ENCODE measurements at places on chromosomes 3 and 15.

- no peak for DNase-seq
These were observed 181.7 kb upstream of the ANKRD28 start for GRCh38 chr3:15979495-15979894.

- no peak for DNase-seq
These were observed 125.8 kb downstream of the LPP start for GRCh38 chr3:188279502-188280335.

GRCh38 chr15:86403221-86403620 is 323.6 kb downstream of the AGBL1 start:
- no peak for DNase-seq

- DNase-seq = no peak
These were observed 161.0 kb upstream of the CTDSPL start for GRCh38 chr3:37700466-37701248.

DNA sequence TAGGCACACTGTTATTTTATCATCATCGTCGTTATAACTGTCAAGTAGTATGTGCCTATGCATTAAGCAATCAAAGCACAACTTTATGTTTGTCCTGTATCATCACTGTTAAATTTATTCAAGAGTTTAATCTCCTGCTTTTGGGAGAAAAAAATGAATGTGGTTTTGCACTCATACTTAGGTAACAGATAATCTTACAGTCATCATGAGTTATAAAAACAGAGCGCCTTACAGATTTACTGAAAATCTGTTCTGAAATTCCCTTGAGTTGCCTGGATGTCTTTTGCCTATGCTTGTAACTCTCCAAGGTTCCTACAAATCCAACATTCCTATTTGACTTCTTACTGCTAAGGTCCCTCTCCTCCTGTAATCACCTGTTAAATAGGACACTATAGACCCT is 307.3 kb downstream of the ZIC4 start:
- DNase-seq = no peak

DNA sequence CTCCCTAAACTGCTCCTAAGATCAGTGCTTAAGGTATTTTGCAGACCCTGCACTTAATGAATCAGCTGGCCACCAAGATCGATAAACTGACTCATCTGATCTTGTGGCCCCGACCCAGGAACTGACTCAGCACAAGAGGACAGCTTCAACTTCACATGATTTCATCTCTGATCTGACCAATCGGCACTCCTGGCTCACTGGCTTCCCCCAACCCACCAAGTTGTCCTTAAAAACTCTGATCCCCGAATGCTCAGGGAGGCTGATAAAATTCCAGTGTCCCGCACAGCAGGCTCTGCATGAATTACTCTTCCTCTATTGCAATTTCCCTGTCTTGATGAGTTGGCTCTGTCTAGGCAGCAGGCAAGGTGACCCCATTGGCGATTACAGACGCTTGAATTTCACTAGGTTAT is 13.5 kb downstream of the HTR3E start:
- no peak for DNase-seq

- no peak for DNase-seq
These were observed 30.3 kb upstream of the SETD2 start for GRCh38 chr3:47193871-47194859.

GRCh38 chr3:17162116-17162515 is 277.4 kb downstream of the PLCL2 start:
- DNase-seq = no peak

- DNase-seq = peak; percentile 92
These were observed 11.9 kb downstream of the RASA2 start for GRCh38 chr3:141498598-141499223.

- no peak for DNase-seq
These were observed 4.0 kb upstream of the SEMA3F start for GRCh38 chr3:50150863-50151686.

DNA sequence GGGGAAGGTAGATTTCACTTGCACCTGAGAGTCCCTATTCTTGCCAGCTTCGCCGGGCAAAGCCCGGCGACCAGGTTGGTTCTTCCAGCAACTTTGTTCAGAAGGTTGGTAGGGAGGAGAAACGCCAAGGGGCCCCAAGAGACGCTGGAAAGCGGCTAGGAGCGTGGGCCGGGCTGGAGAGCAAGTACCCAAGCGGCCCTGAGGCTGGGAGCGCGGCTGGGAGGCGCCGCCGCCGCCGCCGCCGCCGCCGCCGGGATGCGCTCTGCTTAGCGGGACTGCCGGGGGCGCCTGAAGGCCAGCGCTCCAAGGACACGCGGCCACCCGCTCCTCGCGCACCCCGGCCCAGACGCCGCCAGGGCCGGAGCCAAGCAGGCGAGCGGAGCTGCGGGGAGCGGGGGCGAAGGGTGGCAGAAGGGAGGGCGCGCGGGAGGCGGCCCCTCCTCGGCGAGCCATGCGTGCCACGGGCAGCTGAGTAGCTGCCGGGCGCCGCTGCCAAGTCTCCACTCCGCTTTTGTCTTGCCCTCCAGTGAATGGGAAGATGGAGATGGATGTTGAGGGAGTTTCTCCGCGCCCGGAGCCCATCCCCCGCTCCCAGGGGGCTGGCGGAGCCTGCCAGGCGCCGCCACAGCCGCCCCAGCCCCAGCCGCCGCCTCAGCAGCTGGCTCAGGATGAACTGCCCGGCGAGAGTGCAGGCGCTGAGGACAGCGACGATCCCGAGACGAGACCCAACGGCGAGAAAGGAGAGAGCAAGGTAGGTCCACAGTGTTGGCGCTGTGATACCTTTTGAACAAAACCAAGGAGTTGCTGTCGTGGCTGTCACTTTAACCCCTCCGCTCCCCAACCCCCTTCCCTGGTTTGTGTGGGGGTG is 227.4 kb upstream of the AZI2 start:
- DNase-seq = no peak

- no peak for DNase-seq
These were observed 94.7 kb downstream of the SSR3 start for GRCh38 chr3:156460206-156460611.

DNA sequence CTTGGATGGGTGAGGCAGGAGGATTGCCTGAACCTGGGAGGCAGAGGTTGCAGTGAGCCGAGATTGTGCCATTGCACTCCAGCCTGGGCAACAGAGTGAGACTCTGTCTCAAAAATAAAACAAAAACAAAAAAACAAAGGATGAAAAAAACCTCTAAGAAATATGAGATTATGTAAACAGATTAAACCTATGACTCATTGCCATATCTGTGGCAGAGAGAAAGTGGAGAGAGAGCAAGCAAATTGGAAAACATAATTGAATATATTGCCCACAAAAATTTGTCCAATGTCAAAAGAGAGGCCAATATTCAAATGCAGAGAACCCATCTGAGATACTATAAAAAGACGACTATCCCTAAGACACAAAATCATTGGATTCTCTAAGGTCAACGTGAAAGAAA is 1106.0 kb downstream of the OTOL1 start:
- DNase-seq = no peak

DNA sequence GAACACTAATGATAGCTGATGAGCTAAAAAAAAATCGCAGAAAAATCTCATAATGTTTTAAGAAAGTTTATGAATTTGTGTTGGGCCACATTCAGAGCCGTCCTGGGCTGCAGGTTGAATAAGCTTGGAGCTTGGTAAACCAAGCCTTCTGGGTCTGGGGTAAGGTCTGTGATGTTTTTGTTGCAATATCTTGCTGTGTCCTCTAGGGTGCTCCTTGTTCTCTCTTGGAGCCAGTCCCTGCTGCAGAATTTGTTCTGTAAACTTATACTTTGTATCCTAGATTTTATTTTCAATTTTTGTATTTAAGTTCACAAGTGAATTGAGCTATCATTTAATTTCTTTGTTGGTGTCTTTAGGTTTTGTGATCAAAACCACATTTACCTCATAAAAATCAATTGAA is 143.7 kb downstream of the NR1D2 start:
- no peak for DNase-seq

GRCh38 chr3:177530908-177531307 is 333.6 kb upstream of the TBL1XR1 start:
- no peak for DNase-seq

DNA sequence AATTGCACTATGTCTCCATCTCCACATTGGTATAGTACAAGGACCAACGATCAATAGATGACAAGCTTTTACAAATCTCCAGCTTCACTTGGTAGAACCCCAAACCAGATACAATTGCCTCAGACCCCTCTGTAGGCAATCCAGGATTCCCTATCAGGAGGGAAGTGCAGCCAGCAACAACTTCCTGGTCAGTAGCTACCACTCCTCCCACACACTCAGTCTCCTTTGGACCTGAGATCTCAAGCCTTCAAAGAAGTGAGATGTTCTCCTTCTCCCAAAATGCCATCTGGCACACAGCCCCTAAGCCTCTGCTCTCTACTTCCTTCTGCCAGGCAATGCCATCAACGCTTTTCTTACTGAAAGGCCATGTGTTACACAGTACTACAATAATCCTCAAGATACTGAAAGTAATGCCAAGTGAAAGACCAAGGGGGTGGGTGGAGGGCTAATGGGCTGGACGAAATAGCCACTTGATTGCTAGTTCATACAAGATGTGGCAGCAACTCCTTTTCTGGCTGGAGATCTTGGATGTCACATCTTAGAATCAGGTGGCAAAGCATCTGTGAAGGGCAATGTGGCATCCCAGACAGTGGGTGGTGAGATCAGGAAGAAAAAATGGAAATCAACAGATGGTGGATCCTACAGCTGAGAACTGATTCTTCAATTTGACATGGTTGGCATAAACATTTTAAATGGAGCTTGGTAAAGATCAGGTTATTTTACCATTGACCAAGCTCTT is 75.3 kb upstream of the ACP3 start:
- no peak for DNase-seq

DNA sequence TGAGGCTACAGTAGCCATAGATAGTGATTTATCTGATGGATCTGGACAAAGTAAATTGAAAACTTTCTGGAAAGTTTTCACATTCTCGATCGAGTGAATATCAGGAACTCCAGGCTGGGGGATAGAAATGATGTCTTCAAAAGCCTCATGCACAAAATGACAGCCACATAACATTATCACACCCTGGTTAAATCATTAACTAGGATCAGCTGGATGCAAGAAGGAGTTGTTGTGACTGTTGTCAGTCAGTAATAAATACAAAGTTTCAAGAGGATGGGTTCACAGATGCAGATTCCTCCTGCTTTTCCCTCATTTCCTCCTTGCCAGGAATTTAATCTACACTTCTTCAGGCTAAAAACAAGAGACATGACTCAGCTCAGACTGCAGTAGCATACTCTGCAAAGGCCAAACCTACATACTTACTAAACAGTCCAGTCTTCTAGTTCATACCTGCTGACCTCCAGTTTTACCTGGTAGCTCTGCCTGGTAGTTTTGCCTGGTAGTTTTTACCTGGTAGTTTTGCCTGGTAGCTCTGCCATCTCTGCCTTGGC is 40.9 kb downstream of the C2CD4A start:
- no peak for DNase-seq

DNA sequence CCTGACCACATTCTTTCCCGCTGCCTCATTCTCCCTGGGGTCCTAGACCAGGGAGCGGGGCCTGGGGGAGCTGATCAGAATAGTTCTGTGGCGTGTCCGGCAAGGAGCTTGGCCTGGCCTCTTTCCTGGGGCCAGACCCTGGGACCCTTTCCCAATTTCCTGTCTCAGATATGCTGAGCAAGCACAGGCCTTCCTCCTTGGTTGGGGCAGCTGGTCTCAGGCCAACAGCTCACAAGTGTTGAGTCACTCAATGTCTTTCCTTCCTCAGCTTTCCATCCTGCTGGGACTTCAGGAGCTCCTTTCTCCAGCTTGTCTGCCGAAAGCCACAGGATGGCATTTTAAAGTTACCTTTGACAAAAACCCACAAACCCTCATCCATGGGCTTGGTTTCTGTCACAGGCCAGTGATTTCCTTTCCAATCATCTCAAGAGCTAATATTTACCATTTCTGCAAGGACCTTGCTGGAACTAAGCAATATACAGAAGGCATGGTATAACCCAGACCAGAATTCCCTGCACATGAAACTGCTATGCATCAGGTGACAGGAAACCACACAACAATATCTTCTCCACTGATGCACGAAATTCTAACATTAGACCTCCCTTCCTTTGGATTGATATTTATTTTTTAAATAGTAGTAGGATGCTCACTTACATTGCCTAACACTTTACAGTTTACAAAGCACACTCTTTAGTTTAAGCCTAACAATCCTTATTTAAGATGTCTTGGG is 19.5 kb upstream of the TIMP4 start:
- no peak for DNase-seq

- no peak for DNase-seq
These were observed 15.4 kb upstream of the AADAC start for GRCh38 chr3:151798466-151798865.

DNA sequence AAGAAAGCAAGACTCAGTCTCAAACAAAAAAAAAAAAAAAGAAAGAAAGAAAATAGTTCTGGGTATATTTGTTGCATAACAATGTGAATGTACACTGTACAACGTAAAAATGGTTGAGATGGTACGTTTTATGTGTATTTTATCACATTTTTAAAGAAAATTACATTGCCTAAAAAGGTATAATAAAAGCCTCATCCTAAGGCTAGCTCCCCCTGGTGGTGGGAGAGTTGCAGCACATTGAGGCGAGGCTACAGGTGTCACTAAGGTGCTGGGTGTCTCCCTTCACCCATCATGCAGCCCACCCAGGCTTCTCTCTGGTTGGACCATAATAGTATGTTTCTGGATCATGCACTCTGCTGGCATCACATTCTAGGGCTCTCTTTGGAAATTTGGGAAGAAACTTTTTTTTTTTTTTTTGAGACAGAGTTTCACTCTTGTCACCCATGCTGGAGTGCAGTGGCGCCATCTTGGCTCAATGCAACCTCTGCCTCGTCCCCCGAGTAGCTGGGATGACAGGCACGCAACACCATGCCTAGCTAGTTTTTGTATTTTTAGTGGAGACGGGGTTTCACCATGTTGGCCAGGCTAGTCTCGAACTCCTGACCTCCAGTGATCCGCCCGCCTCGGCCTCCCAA is 12.4 kb upstream of the RAB11A start:
- peak; percentile 79 for DNase-seq

DNA sequence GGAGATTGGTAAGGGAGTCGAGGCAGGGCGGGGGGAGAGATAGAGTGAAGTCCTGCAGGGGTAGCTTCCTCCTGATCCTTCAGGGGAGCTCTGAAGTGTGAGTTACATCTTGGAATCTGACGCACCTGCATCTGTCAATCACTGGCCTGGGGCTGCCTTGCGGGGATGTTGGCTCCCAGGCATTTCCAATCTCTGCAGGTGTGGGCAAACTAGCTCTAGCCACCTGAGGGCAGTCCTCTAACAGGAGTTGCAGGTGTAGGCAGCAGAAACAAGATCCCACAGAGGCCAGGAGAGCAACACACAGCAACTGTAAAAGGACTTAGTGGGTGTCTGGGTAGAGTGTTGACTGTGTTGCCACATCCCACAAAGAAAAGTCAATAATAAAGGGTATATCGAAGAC is 63.6 kb downstream of the ZNF621 start:
- no peak for DNase-seq
